H9 (cell line): ENCODE measurements at places on chromosomes 11 and 22. TPM values are rescaled to one million over a fixed set of nuclear protein-coding genes. Genes with fewer than 3 reads are reported as not detected.
A peak's percentile ranks its signal among the peaks of the same experiment; 100 is the strongest.

DNA sequence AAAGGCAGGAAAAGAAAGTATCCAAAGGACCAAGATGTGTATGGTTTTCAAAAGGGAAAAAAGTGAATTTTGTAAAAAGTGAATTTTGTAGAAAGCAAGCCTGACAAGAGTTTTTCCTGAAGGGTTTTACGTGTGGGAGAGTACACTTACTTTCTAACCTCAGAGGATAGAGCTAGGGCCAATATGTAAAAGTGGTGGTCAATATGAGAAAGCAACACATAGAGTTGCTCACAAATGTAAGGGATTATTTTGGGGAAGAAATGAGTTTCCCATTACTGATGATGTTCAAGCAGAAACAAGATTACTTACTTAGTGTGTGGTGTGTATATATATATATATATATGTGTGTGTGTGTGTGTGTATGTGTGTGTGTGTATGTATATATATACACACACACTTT is 162.5 kb downstream of the SWAP70 start:
- no peak overlapping the region for H3K4me3 ChIP-seq
- 0 out of 2 replicates have a peak, but pooled peaks cover 4% of the 10 kb centered on the region for H3K36me3 ChIP-seq
- no peak overlapping the region for H3K27ac ChIP-seq

DNA sequence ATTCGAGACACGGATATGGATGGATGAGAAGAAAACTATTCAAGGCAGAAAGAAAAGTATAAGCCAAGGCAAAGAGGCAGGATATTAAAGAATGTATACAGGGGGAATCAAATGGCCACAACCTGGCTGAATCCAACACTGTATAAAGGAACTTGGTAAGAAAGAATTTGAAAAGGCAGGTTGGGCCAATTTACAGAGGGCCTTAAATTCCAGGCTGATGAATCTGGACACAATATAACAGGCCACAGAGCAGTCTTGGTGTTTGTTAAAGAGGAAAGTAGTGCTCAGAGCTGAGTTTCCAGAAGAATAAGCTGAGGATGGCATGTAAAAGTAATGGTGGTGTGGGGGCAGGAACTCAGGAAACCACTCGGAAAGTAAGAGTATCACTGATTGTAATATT is 72.3 kb upstream of the POU2AF2 start:
- no peak overlapping the region for H3K27ac ChIP-seq
- no peak for DNase-seq
- H3K27me3 ChIP-seq: no peaks in the 10 kb centered on the region
- H3K4me1 ChIP-seq: no peaks in the 10 kb centered on the region
- H3K36me3 ChIP-seq: no peaks in the 10 kb centered on the region

GRCh38 chr22:24444251-24444650 is 16.9 kb downstream of the ADORA2A start:
- H3K27ac ChIP-seq: no peak overlapping the region
- no peaks in the 10 kb centered on the region for H3K27me3 ChIP-seq
- H3K36me3 ChIP-seq: no peaks in the 10 kb centered on the region
- H3K4me3 ChIP-seq: no peak overlapping the region
- no peak for DNase-seq

GRCh38 chr22:21028277-21029251 is 3.8 kb downstream of the SLC7A4 start:
- H3K27ac ChIP-seq: no peak overlapping the region
- H3K36me3 ChIP-seq: no peaks in the 10 kb centered on the region
- no peaks in the 10 kb centered on the region; the same call in 1 of the 2 replicates for H3K4me1 ChIP-seq

Gene SLC25A45
- 1.1 and 1.6 TPM in 2 replicates for total RNA-seq

DNA sequence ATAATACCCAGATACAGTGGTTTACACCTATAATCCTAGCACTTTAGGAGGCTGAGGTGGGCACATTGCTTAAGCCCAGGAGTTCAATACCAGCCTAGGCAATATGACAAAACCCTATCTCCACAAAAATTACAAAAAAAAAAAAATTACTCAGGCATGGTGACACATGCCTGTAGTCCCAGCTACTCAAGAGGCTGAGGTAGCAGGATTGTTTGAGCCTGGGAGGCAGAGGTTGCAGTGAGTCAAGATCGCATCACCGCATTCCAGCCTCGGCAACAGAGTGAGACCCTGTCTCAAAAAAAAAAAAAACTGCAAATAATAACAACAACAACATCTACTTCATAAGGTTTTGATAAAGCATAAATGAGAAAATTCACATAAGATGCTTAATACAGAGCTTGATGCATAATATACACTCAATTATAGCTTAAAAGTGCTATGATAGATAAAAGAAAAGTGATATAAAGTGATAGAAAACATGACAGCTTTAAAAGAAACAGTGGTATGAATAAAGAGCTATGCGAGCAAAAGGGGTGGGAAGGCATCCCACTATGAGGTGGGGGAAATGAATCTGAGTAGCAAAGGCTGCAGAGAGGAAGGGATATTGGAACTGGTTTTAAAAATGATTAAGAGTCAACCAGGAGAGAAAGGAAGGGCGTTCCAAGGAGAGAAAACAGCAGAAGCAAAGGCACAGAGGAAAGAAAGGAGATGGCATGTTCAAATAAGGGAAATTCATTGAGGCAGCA is 197.6 kb downstream of the KIF18A start:
- H3K36me3 ChIP-seq: no peaks in the 10 kb centered on the region
- no peak for DNase-seq
- H3K27me3 ChIP-seq: no peaks in the 10 kb centered on the region

GRCh38 chr11:75339685-75340409 is 11.6 kb downstream of the ARRB1 start:
- peaks cover 11% of the 10 kb centered on the region; the same call in 1 of the 2 replicates for H3K4me1 ChIP-seq
- no peaks in the 10 kb centered on the region for H3K36me3 ChIP-seq
- H3K4me3 ChIP-seq: no peak overlapping the region
- H3K27me3 ChIP-seq: no peaks in the 10 kb centered on the region
- no peak for DNase-seq

DNA sequence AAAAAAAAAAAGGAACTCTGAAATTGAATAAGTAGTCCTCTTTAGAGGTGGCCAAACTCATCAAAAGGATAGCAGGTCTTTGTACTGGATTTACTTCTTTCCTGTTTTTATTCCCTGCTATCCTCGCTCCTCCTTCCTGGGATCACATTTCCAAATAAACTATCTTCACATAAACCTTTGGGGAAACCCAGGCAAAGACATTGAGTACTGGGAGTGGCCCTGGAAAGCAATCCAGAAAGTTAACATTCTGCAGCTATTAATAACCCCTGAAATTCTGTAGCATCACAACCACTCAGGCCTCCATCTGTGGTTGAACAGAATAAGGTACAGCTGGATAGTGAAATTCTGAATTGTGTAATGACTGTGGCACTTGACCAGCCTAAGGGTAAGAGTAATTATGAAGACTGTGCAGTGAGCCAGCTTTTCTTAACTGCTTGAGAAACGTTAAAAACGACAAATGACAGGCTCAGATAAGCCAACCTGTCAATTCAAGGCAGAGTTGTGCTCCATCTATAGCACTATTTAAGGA is 58.8 kb downstream of the ISX start:
- no peak overlapping the region for H3K27ac ChIP-seq
- no peaks in the 10 kb centered on the region for H3K36me3 ChIP-seq
- no peak overlapping the region for H3K4me3 ChIP-seq

GRCh38 chr11:79514695-79515094 is 73.9 kb upstream of the TENM4 start:
- no peak for DNase-seq
- H3K27ac ChIP-seq: no peak overlapping the region
- H3K4me1 ChIP-seq: no peaks in the 10 kb centered on the region
- no peak overlapping the region for H3K4me3 ChIP-seq

DNA sequence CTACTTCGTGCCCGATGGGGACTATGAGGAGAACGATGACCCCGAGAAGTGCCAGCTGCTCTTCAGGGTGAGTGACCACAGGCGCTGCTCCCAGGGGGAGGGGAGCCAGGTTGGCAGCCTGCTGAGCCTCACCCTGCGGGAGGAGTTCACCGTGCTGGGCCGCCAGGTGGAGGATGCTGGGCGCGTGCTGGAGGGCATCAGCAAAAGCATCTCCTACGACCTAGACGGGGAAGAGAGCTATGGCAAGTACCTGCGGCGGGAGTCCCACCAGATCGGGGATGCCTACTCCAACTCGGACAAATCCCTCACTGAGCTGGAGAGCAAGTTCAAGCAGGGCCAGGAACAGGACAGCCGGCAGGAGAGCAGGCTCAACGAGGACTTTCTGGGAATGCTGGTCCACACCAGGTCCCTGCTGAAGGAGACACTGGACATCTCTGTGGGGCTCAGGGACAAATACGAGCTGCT is 751 bp downstream of the FIBIN start:
- no peaks in the 10 kb centered on the region for H3K4me1 ChIP-seq
- no peaks in the 10 kb centered on the region for H3K36me3 ChIP-seq
- peak; percentile 39 for DNase-seq
- no peak overlapping the region for H3K27ac ChIP-seq
- no peaks in the 10 kb centered on the region for H3K27me3 ChIP-seq
- peak overlapping the region; percentile 60 for H3K4me3 ChIP-seq

DNA sequence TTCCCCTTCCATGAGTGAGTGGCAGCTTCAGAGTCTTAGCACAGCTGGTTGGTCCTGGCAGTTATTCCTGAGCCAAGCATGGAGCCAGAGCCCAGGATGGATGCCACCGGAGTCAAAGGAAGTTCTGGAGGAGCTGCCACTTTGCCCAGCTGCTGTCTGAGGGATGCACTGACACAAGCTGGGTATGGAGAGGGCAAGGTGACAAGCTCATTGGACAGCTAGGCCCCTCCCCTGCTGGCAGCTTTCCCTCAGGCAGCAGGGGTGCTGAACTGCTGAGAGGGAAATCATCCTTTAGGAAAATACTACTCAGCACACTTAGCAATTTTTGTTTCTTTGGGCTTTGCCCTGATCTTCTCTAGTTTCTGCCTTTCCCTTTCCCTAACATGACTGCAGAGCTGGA is 99.3 kb upstream of the SESN3 start:
- H3K27me3 ChIP-seq: no peaks in the 10 kb centered on the region
- H3K36me3 ChIP-seq: no peaks in the 10 kb centered on the region
- no peak overlapping the region for H3K4me3 ChIP-seq
- DNase-seq: no peak
- H3K4me1 ChIP-seq: peaks cover 3% of the 10 kb centered on the region; the same call in 1 of the 2 replicates

Gene ZNF280A
- total RNA-seq: 0.13 and 0.15 TPM in 2 replicates

- DNase-seq: no peak
- H3K36me3 ChIP-seq: no peaks in the 10 kb centered on the region
These were observed 6.1 kb downstream of the TMEM86A start for GRCh38 chr11:18704698-18705097.

Gene HSPA8
- total RNA-seq: 2,142 and 2,160 TPM in 2 replicates

Gene APOBEC3H
- 0.48 TPM in 2 replicates for total RNA-seq

- H3K27me3 ChIP-seq: no peaks in the 10 kb centered on the region
- peak overlapping the region; percentile 98 for H3K4me3 ChIP-seq
- peaks cover 67% of the 10 kb centered on the region for H3K36me3 ChIP-seq
- DNase-seq: no peak
These were observed 576 bp downstream of the TMEM258 start for GRCh38 chr11:61791737-61792309.
